NCI-H2029 (cell line): ENCODE measurements at places on chromosomes 1 and 21.

- DNase-seq, result no peak
Observed at GRCh38 chr21:45551316-45551715, 9.1 kb upstream of the SLC19A1 start.

GRCh38 chr1:41622402-41622801 is 137.9 kb upstream of the EDN2 start:
- DNase-seq, result no peak

GRCh38 chr1:27026621-27027574 is 14.2 kb upstream of the TENT5B start:
- DNase-seq, result peak; percentile 80

DNA sequence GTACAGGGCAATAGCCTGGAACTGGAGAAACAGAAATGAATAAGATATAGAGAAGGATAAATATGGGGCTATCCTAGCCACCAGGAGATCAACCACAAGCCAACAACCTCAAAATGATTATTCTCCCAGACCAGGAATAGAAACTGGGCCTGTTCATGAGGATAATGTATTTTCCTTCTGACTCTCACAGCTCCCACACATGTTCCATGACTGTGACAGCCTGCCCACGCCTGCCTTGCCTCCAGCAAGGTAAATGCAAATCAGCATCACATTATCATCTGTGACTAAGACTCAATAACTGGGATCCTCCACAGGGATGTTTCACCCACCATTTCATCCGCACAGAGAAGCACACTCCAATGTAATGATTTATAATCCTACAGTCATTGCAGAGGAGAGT is 3.3 kb downstream of the ENSA start:
- no peak for DNase-seq
